ENCODE measurements at places on chromosomes 1 and 21. TPM values are rescaled to one million over a fixed set of nuclear protein-coding genes. Genes with fewer than 3 reads are reported as not detected.
A peak's percentile ranks its signal among the peaks of the same experiment; 100 is the strongest.

The SRSF4 gene
- 131 TPM for polyA plus RNA-seq

The HDGF gene
- 224 TPM for polyA plus RNA-seq

GRCh38 chr1:40802742-40803113, 19.1 kb downstream of the KCNQ4 start:
- DNase-seq: no peak

GRCh38 chr1:41386196-41386663, 25.0 kb downstream of the FOXO6 start:
- DNase-seq: no peak

The CRP gene
- not detected for polyA plus RNA-seq

GRCh38 chr1:228163007-228163753, 2.4 kb upstream of the IBA57 start:
- no peak for DNase-seq

The PSMG1 gene
- polyA plus RNA-seq: 40.6 TPM

The FAM78B gene
- polyA plus RNA-seq: 0.99 TPM

The MYBPH gene
- polyA plus RNA-seq: 0.09 TPM

DNA sequence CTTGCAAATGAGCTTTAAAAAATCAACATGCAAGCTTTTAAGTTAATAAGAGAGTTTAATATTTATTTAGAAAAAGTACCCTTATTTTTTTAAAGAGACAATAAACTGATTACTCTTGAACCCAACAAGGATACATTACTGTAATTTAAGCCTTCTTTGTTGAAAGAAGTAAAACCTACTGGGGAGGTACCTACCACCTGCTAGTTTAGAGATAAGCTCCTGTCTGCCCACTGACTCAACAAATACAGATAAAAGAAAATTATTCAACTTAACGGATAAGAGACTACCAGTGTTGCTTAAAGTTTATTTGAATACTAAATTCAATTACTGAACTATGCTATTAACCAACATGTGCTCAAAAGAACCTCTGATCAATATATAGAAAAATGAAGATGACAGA, 23.1 kb downstream of the USP24 start:
- no peak for DNase-seq

DNA sequence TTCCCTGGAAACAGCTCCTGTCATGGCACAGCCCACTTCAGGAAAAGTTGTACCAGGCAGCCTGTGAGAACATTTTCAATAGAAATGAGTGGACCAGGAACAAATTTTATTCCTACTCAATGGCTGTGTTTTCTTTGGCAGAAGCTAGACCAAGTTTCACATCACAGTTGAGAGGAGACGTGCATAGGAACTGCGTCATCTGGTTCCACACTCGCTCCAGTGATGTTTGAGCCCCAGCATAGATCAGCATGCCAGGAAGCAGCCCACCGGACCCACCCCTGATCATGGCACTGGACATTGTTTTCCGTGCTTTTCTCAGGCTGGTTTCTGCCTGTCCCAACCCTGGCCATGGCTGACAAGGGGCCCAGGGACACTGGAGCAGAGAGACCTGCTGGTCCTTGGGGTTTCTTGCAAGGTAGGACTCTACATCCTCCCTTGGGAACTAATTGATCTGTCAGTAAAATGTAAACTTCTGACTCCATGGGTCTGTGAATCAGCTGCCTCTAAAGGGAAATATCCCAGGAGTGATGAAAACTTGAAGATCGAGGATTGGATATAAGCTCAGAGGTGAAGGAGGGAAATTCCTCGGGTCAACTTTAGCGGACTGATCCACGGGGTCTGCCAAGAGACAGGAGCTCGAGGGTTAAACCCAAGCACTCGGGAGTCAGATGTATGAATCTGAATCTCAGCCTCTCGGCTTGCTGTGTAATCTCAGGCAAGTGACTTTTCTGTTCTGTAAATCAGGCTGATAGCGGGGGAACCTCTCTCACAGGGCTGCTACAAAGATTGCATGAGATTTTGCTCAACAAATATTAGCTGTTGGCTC, 35.7 kb downstream of the NEK2 start:
- no peak for DNase-seq

DNA sequence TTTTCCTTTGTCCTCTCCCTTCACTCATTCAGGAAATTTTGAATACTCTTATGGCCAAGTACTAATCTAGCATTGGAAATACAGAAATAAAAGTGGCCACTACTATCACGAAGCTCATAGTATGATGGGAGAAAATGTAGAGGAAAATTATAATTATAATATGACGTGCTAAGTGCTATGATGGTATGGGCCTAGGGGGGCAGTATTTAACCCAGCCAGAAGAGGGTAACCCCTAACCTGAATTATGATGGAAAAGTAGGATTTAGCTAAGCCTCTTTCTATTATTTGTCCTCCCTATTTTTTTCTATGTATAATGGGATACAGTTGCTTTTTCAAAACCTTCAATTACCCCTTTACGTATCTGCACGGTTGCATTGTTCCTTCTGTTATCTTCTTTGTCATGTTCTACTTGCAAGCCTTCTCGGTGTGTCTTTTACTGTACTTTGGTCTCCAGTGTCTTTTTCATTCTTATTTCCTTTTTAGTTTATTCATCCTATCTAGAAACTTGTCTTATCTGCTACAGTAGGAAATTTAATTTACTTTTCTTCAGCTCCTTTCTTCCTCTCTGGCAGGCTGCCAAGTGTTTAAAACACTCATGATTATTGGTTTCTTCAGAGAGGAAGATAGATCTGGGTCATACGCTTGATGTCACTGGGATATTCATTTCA, 88.8 kb upstream of the GPR52 start:
- no peak for DNase-seq

DNA sequence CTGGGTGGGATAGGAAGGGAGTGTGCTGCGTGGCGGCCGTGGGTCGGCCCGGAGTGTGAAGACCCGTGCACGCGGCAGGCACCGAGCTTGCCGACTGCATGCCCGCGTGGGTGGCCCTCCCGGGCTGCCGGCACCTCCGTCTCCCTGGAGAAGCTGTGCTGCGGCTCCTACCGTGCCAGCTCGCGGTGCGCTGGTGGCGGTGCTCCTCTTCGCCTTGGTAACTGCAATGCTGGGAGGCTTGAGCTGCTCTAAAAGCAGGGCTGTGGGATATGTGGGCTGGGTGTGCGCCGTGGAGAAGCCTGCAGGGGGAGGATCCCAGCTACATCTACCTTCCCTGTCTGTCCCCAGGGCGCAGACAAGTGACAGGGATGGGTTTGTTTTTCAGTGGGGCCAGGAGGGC, 2.4 kb downstream of the GABRD start:
- no peak for DNase-seq

DNA sequence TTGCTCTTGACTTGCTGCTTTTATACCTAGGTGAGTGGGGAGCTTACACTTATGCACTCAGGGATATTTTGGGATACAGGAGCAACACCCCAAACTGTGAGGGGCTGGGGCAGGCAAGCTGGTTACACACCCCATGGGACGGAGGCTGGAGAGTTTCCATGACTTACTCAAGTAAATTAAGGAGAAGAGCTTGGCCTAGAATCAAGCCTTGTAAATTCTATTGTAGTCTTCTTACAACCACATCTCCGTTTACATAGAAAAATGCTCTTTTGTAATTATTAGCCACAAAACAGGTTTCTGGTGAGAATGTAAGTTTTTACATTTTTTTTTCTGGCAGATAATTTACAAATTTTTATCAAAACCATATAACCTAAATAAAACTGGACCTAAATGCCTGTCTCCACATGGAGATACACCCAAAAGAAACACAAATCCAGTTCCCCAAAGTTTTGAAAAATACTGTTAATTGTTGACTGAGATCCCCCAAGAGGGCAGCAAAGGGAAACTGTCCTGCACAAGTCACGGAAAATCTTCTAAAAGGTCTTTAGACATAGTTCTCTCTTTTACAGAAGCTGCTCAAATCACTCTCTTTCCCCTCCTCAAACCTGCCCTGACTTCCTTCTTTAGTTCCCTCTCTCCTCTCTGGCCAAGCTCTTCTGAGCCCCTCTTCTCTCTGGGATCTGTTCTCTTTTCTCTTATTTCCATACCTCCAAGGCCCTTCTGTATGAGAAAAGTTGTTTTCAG, 134.0 kb downstream of the HIVEP3 start:
- no peak for DNase-seq

The RNU11 gene
- polyA plus RNA-seq: not detected

DNA sequence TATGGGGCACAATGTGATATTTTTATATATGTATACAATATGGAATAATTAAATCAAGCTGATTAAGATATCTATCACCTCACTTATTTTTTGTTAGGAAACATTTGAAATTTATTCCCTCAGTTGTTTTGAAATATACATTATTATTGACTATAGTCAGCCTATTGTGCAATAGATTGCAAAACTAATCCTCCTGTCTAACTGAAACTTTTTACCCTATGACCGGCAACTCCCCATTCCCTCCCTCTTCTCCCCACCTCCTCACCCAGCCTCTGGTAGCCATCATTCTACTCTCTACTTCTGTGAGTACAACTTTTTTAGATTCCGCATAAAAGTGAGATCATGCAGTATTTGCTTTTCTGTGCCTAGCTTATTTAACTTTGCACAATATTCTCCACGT, 117.7 kb upstream of the SGIP1 start:
- DNase-seq: no peak

The RGS4 gene
- 3.7 TPM for polyA plus RNA-seq

The GBP1 gene
- 39.7 TPM for polyA plus RNA-seq

DNA sequence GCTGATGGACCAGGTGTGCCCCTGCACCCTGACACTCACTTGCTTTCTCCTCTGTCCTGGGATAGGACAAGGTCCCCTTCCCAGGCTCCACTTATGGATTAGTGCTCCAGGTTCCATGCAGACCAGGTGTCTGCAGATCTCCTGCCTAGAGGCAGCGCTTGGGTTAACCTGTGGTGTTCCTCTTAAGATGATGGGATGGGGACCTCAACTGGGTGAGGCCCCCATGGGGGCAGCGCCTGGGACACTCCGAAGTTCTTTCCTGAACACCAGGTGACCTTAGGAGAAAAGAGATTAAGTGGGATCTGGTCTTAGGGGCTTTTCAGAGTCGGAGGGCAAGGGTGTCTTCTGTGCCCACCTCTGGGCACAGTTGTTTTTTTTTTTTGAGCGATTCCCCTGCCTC, 21.2 kb downstream of the TNNT2 start:
- no peak for DNase-seq

The TAL1 gene
- polyA plus RNA-seq: 11.9 TPM

GRCh38 chr1:58249388-58249736, 297.2 kb downstream of the OMA1 start:
- DNase-seq: no peak

DNA sequence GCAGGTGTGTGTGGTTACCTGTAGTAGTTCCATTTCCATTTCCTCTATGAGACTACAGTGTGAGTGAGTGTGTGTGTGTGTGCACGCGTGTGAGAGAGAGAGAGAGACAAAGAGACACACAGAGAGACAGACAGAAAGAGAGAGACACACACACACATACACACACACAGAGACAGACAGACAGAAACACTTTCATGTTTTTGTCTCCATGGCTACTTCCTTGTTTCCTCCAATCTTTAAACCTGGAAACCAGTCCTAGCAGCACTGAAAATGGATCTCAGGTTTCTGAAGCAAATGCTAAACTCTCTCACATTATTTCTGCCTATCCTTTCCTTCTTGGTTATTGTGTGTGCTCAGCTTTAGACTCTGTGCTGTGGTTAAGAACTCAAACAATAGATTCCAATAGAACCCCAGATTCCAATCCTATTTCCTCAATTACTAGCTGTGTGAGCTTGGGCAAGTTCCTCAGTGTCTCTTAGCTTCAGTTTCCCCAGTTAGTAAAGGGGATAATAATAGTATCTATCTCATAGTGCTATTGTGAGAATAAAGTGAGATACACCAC, 22.4 kb upstream of the ABCD3 start:
- no peak for DNase-seq

DNA sequence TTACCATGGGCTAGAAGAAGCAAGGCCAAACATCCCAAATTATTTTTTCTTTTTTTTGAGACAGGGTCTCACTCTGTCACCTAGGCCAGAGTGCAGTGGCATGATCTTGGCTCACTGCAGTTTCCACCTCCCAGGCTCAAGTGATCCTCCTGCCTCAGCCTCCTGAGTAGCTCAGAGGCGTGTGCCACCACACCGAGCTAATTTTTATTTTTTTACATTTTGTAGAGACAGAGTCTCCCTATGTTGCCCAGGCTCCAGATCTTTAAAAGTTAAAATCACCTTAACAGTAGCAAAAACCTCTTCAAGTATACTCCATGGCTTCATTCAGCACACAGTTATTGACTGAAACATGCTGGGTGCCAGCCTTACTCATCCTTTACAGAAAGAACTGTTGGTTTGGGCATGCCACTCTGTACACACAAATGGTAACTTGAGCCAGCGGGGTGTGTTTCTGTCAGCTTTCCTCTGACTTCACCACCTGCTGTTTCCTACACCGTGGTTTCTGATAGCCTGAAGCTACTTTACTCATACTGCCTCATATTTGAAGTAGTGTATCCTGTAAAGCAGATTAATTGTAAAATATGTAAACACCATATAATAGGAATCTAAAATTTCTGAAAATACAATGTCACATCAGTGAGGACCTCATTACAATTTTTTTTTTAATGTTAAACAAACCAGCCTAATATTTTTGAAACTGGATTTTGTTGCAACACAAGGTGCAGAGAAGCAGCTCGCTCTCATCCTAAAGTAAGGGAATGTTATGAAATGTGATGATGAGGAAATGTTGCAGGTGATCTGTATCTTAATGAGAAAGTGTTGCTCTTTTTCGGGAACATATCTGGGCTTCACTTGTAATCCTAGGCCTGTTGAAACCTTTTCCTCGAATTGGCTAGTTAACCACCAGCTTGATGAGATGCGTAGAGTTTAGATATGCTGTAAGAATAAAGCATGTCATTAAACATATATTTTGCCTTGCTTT, 113.9 kb downstream of the ATP5PO start:
- DNase-seq: no peak

DNA sequence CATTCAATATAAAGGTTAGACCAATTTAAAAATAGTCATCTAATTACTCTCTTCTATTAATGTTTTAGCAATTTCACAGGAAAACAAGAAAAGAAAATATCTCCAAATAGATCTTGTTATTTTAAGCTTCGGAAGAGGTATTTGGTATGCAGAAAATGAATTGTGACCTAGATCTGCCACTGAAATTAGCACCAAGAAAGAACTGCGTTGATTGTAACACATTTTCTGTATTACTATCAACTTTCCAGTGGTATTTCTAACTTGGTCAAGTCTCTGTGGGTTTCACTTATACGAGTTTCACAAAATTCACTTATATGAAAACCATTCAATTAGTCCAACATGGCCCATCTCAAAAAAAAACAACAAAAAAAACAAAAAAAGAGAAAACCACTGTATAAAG, 11.8 kb downstream of the RSBN1 start:
- no peak for DNase-seq

The GSTM5 gene
- polyA plus RNA-seq: 79.8 TPM

DNA sequence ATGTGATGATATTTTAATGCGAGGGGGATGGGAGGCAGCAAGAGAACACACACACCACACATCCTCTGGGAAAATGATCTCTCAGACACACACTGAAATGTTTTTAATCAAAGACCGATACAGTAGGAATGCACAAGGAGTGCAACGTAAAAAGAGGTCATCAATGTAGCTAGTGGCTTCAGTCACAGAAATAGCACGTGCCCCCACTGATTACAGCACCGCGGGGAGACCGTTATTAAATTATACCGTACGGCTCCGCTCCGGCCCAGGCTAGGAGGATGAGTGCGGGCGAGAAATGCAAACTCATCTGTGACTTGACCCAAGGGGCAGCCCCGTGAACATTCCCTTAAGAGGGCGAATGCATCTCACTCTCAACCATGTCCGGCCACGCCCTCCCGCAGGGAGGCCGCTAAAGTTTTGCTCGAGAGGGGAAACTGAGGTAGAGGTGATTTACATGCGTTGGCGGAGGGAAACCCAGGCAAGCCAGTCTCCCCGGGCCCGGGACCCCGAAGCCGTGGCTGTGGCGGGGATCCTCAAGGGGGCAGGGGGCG, 552 bp downstream of the UBR4 start:
- peak; percentile 27 for DNase-seq

The MARK1 gene
- polyA plus RNA-seq: 8.3 TPM
